ENCODE measurements at places on chromosomes 5 and 9.
A peak's percentile ranks its signal among the peaks of the same experiment; 100 is the strongest.

GRCh38 chr5:72543811-72544210 lies 36.6 kb upstream of the ZNF366 start:
- peaks cover 42% of the 10 kb centered on the region for H3K4me1 ChIP-seq
- no peak for DNase-seq
- H3K27me3 ChIP-seq: no peaks in the 10 kb centered on the region
- H3K27ac ChIP-seq: peak overlapping the region; percentile 95
- peak overlapping the region; percentile 31 for H3K4me3 ChIP-seq

GRCh38 chr9:114484854-114485443 lies 20.3 kb downstream of the WHRN start:
- no peak overlapping the region for H3K4me3 ChIP-seq
- peaks cover 6% of the 10 kb centered on the region for H3K4me1 ChIP-seq
- H3K27ac ChIP-seq: no peak overlapping the region
- no peaks in the 10 kb centered on the region for H3K36me3 ChIP-seq

DNA sequence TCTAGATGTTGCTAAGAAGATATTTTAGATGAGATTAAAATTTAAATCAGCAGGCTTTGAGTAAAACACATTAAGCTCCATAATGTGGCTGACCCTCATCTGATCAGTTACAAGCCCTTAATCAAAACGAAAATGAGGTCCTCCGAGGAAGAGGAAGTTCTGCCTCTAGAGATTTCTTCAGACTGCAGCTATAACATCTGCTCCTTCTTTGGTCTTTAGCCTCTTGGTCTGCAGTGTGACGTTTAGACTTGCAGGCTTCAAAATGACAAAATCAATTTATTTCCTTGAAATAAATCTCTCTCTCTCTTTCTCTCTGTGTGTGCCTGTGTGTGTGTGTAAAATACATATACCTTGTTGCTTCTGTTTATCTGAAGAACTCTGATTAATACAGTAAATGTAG lies 1429.8 kb upstream of the CDH9 start:
- H3K4me3 ChIP-seq: no peak overlapping the region
- H3K27me3 ChIP-seq: peaks cover 6% of the 10 kb centered on the region
- no peaks in the 10 kb centered on the region for H3K36me3 ChIP-seq
- DNase-seq: no peak
- H3K27ac ChIP-seq: no peak overlapping the region

GRCh38 chr5:42309865-42310264 lies 113.4 kb upstream of the GHR start:
- no peak for DNase-seq
- no peaks in the 10 kb centered on the region for H3K36me3 ChIP-seq
- H3K4me1 ChIP-seq: no peaks in the 10 kb centered on the region
- no peak overlapping the region for H3K27ac ChIP-seq

GRCh38 chr9:34334916-34335315 lies 5.5 kb downstream of the NUDT2 start:
- no peak overlapping the region for H3K4me3 ChIP-seq
- no peak for DNase-seq
- H3K27me3 ChIP-seq: no peaks in the 10 kb centered on the region
- peaks cover 9% of the 10 kb centered on the region for H3K4me1 ChIP-seq
- no peak overlapping the region for H3K27ac ChIP-seq

DNA sequence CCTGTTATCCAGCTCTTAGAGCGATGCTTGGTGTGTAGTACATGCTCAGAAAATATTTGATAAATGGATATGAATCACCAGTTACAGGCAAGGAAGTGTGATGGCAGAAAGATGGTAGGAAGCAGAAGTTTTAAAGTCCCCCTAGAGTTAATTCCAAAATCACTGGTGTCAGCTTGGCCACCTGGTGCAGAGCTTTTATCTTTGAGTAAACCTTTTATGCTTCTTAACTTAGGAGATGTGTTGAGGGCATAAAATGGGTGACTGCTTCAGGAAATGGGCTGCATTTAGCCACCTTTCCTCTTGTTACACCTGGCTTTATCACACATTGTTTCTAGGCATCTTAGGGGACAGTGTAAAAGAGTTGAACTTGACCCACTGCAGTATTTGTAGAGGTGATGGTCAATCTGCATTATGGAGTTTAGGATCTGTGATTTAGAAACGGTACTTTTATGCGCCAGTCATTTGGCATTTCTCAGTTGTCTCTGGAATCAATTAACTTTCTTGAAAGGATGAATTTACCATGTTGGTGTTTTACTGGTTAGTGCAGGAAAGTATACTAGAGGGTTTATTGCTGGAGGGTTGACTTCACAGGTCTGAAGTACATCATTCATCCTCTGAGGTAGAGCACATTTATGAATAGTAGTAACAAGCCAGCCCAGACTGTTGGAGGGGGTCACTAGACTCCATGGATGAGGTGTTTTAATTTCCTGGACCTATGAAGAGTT lies 7.5 kb upstream of the FAM120AOS start:
- H3K36me3 ChIP-seq: no peaks in the 10 kb centered on the region
- H3K4me3 ChIP-seq: no peak overlapping the region
- H3K4me1 ChIP-seq: peaks cover 69% of the 10 kb centered on the region

DNA sequence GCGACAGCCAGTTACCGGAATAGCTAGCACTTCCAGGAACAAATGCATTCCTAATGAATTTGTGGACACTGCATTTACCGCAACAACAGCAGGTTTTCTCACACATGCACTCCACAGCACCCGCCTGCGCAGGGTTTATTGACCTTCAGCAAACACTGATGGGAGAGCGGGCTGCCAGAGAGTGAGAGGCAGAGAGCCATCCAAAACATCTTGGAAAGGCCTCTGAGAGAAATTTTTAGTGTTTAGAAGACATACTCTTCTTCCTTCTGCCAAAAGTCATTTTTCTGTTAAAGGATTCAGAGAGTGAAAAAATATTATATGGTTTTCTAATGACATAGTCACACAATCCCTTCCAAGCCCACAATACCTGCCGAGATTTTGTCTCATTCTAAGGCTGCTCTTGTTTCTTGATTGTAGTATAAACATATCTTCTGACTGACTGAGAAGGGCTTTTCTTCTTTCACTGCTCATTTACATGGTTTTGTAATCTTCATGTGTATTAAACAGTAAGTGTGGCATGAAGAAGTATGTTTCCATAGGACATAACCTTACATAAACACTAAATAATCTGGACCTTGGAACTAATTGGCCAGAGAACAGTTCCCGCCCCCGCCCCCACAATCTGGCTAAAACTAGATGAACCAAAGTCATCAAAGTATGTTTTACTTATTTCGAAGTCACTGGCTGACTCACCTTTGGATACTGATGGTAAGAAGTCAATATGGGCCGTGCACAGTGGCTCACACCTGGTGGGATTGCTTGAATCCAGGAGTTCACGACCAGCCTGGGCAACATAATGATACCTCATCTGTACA lies 432.5 kb upstream of the MEF2C start:
- H3K4me1 ChIP-seq: peaks cover 29% of the 10 kb centered on the region
- no peak overlapping the region for H3K4me3 ChIP-seq
- H3K36me3 ChIP-seq: no peaks in the 10 kb centered on the region

DNA sequence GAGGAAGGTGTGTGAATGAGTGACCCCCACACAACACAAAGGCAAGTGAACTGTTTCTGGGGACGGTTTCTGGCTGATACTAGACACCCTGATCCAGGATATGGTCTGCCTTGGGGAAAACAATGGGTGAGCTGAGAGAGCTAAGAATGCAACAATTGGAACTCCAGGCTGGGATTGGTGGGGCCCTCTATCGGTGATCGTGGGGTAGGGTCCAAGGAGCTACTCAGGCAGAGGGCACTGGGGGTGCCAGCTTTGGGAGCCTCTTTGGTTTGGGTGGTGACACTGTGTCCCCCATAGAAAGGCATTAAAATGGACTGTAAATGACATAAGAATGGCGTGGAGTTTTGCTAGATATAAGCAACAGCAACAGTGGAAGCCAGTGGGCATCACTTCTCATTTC lies 439.1 kb downstream of the DMAC1 start:
- peaks cover 19% of the 10 kb centered on the region for H3K27me3 ChIP-seq
- no peak overlapping the region for H3K4me3 ChIP-seq
- no peaks in the 10 kb centered on the region for H3K36me3 ChIP-seq
- DNase-seq: no peak
- H3K4me1 ChIP-seq: no peaks in the 10 kb centered on the region

- H3K27me3 ChIP-seq: no peaks in the 10 kb centered on the region
- H3K4me3 ChIP-seq: no peak overlapping the region
- H3K27ac ChIP-seq: no peak overlapping the region
- peaks cover 15% of the 10 kb centered on the region for H3K36me3 ChIP-seq
- DNase-seq: no peak
These were observed 250.9 kb downstream of the TMEM232 start for GRCh38 chr5:110475529-110475928.

DNA sequence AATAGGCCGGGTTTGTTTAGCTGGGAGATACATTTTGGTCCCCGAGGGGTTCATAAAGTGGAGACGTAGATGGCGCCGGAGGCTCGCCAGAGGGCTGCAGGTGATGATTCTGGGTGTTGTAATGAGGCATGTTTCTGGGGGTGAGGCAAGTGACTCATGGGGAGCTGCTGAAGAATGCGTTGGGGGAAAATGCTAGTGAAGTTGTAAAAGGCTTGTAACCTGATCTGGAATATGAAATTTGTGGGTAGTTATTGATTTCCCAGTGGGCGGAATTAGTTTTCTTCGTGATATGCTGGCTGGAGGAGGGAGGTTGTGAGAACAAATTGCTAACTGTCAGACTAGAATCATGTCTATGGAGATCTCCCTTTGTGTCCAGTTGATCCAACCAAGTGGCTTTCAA lies 158.3 kb downstream of the DOCK2 start:
- DNase-seq: no peak
- no peak overlapping the region for H3K27ac ChIP-seq
- no peaks in the 10 kb centered on the region for H3K27me3 ChIP-seq
- H3K4me3 ChIP-seq: no peak overlapping the region

- H3K27ac ChIP-seq: peak overlapping the region; percentile 62
- H3K4me3 ChIP-seq: no peak overlapping the region
- no peaks in the 10 kb centered on the region for H3K27me3 ChIP-seq
These were observed 52.2 kb upstream of the GRAMD2B start for GRCh38 chr5:126370796-126371718.

Measured in chondrocyte (in vitro differentiated cells).